Gastrocnemius medialis (tissue), 4 donors: ENCODE measurements at places on chromosomes 3 and 15. TPM values are rescaled to one million over a fixed set of nuclear protein-coding genes. Genes with fewer than 3 reads are reported as not detected.

GRCh38 chr3:71466483-71466882 lies 117.0 kb downstream of the FOXP1 start:
- H3K27me3 ChIP-seq: no peaks in the 10 kb centered on the region
- H3K4me1 ChIP-seq: peaks cover 3% of the 10 kb centered on the region
- H3K27ac ChIP-seq: no peak overlapping the region
- no peak overlapping the region for H3K4me3 ChIP-seq
- DNase-seq: no peak
- H3K36me3 ChIP-seq: no peaks in the 10 kb centered on the region

DNA sequence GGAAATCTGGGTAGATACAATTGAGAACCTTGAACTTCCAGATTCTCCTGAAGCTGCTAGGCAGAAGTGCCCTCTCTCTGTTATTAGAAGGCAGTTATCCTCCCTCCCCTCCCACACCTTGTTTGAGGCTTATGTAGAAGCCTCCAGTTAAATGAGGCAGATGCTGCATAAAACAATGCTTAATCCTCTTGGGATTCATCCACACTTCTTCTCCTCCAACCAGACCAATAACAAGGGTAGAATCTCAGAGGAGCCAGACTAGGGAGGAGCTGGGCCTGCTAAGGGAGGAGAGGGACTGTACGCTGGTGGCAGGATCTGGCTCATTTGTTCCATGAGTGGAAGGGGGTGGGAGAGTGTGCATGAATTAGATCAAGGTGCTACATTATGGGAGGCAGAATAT lies 88.3 kb upstream of the PRR23C start:
- no peak for DNase-seq
- H3K27ac ChIP-seq: no peak overlapping the region
- H3K27me3 ChIP-seq: no peaks in the 10 kb centered on the region
- no peaks in the 10 kb centered on the region for H3K4me1 ChIP-seq

DNA sequence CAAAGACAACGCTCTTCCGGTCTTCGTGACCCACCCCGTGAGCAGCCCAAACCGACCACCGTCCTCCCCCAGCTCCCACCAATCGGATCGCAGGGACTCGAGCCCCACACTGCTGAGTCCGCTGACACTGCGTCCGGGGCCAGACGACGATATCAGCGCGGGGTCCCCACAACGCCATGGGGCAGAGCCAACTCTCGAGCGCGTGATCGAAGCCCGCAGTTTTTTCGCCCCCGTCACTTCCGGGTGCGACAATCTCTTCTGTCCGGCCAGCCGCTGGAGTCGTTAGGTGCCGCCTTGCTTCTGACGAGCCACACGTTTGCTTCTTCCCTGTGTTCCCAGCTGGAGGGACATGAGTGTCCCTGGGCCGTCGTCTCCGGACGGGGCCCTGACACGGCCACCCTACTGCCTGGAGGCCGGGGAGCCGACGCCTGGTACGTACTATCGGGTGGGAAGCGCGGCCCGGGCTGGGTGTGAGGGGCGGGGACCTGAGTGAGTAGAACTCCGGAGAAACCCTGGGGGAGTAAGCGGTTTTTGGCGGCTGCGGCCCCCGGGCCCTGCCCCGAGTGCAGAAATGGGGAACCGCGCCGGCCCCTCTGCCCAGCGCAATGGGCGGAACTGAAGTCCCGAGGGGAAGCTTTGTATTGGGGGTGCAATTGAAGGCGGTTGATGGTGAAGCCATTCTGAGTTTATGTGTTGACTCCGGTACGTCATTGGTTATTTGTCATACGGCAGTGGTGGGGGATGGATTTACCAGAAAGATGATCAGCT lies at the start of gene BLOC1S6:
Gene BLOC1S6 (plus strand): TSS at position 285 of the 768 bp plus-strand sequence. CDS start 65 bp downstream, at position 350.
- peak within 1 kb of the TSS; percentile 87 for H3K4me3 ChIP-seq
- no peaks in the 10 kb centered on the region for H3K27me3 ChIP-seq
- peak within 1 kb of the TSS; percentile 100 for H3K27ac ChIP-seq
- H3K4me1 ChIP-seq: peaks cover 33% of the 10 kb centered on the region

- no peak for DNase-seq
- H3K4me3 ChIP-seq: no peak overlapping the region
- H3K36me3 ChIP-seq: no peaks in the 10 kb centered on the region
- H3K27me3 ChIP-seq: no peaks in the 10 kb centered on the region
- H3K4me1 ChIP-seq: peaks cover 39% of the 10 kb centered on the region
- peak overlapping the region; percentile 52 for H3K27ac ChIP-seq
Measured at GRCh38 chr3:188169830-188170455, 16.0 kb downstream of the LPP start.

DNA sequence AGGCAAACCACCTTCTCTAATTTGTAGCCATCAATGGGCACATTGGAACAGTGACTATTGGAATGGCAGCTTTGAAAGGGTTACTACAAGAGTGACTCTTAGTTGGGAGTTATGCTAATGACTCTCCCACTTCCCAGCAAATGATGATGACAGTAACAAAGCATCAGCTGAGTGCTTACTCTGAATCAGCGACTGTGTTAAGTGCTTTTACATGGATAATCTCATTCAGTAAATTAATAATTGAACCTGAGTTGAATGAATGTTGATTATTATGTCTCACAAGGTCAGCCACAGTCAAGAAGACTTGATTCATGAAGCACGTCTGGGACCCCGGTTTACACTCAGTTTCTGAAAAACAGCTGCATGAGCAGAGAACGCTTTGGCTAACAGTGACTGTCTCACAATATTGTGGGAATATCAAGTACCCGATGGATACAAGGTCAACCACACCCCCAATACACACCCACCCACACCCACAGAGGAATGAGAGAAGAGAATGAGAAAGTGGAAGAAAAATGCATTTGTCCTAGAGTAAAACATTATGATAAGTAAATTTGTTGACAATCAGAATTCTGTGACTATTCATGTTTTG lies 242.0 kb upstream of the FEZF2 start:
- no peaks in the 10 kb centered on the region for H3K36me3 ChIP-seq
- H3K4me1 ChIP-seq: no peaks in the 10 kb centered on the region
- no peak overlapping the region for H3K27ac ChIP-seq
- H3K4me3 ChIP-seq: no peak overlapping the region
- no peaks in the 10 kb centered on the region for H3K27me3 ChIP-seq

DNA sequence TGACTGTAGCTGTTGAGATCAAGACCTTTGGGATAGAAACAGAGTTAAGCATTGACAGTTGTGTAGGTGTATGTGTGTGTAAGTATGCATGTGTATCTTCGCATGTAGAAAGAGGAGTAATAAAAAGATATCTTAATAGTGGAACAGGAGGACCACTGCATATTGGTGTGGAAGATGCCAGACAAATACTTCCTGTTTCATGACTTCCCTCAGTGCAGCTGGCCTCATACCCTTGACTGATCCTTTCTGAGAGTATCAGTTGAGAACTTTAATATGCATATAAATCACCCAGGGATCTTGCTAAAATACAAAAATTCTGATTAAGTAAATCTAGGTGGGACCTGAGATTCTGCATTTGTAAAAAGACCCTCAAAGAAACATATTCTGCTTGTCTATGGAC lies 8.5 kb upstream of the ZBED2 start:
- no peak overlapping the region for H3K4me3 ChIP-seq
- no peak overlapping the region for H3K27ac ChIP-seq
- H3K36me3 ChIP-seq: no peaks in the 10 kb centered on the region
- H3K27me3 ChIP-seq: no peaks in the 10 kb centered on the region
- DNase-seq: no peak

GRCh38 chr3:57062101-57062631 lies 1.7 kb downstream of the SPATA12 start:
- no peaks in the 10 kb centered on the region for H3K27me3 ChIP-seq
- no peak overlapping the region for H3K27ac ChIP-seq
- H3K4me1 ChIP-seq: no peaks in the 10 kb centered on the region
- H3K36me3 ChIP-seq: no peaks in the 10 kb centered on the region
- no peak for DNase-seq

DNA sequence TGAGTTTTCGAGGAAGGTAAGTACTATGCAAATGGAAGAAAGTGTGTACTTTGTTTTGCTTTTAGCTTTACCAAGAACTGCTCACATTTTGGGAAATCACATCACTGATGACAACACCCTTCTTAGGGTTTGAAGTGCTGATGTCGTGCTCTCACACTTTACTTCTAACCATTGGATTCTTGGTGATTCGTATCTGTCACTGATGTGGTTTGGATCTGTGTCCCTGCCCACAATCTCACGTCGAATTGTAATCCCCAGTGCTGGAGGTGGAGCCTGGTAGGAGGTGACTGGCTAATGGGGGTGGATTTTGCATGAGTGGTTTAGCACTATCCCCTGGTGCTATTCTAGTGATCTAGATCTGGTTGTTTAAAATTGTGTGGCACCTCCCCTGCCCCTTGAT lies 75.4 kb upstream of the RGMA start:
- H3K27me3 ChIP-seq: no peaks in the 10 kb centered on the region
- H3K4me1 ChIP-seq: no peaks in the 10 kb centered on the region
- H3K36me3 ChIP-seq: no peaks in the 10 kb centered on the region
- no peak overlapping the region for H3K4me3 ChIP-seq
- no peak for DNase-seq
- H3K27ac ChIP-seq: no peak overlapping the region

CCR8 gene
- total RNA-seq: not detected

DNA sequence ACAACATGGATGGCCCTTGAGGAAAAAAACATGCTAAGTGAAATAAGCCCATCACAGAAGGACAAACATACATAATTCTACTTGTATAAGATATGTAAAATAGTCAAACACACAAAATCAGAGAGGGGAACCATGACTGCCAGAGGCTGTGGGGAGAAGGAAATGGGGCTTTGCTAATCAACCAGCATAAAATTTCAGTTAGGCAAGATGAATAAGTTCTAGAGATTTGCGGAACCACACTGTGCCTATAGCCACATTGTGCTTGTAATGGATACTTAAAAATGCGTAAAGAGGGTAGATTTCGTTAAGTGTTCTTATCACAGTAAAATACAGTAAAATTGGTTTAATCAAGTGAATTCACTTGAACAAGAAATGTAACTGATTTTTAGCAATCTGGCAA lies 33.7 kb upstream of the SPTBN5 start:
- no peaks in the 10 kb centered on the region for H3K27me3 ChIP-seq
- peaks cover 62% of the 10 kb centered on the region for H3K4me1 ChIP-seq
- H3K4me3 ChIP-seq: no peak overlapping the region
- DNase-seq: no peak

MINAR1 gene
- total RNA-seq: 0.46 TPM

COL8A1 gene
- total RNA-seq: 2.2 TPM

DNA sequence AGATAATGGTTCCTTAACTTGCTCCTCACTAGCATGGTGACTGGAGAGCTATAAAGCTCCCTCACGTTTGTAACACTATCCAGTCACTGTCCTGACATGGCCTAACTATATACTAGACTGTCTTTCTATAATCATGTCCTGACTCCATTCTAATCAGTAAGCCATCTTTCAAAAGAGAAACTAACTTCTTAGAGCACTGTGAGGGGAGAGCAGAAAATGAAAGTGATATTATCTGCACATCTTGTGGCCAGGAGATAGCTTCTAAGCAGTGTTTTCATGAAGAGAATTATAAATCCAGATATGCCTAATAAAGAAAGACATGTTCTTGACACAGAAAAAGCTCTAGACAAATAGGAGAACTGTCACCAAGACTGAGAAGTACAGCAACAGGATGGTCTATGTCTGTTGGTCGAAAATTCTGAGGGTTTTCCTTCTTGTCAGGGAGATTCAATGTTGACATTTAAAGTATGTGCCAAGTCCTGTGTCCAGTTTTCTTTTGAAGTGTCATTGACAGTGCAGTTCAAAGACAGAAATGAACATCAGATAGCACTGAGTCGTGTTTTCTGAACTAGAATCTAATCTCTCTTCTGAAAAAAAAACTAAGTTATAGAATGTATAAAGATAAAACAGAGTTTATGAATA lies 230.6 kb upstream of the PEX5L start:
- no peak overlapping the region for H3K27ac ChIP-seq
- no peaks in the 10 kb centered on the region for H3K36me3 ChIP-seq
- H3K4me1 ChIP-seq: no peaks in the 10 kb centered on the region

DNA sequence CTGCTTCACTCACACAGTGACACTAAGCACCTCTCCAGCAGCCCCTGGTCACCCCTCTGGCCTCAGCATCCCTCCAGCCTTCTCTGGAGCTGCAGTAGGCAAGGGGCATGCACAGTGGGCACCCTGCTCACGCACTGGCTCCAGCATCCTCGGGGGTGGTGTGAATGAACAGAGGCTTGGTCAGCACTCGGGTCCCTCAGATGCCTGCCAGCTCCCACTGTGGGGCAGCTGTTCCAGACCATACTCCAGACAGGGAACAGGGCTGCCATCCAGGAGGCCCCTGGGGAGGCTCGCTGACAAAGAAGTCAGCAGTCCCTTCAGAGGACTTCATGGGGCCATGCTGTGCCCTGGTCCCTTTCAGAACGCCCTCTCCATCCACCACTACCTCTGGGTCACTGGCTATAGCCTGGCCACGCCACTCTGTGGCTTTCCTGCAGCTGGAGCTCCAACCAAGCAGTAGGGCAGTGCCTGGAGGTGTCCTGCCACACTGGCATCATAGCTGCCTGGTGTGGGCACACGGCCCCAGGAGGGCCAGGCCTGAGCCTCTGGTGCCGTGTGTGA lies 26.3 kb downstream of the ALS2CL start:
- H3K27me3 ChIP-seq: no peaks in the 10 kb centered on the region
- peaks cover 22% of the 10 kb centered on the region for H3K4me1 ChIP-seq
- H3K36me3 ChIP-seq: no peaks in the 10 kb centered on the region

LRRC49 gene
- total RNA-seq: 4.4 TPM

CCR4 gene
- total RNA-seq: 0.07 TPM

DNA sequence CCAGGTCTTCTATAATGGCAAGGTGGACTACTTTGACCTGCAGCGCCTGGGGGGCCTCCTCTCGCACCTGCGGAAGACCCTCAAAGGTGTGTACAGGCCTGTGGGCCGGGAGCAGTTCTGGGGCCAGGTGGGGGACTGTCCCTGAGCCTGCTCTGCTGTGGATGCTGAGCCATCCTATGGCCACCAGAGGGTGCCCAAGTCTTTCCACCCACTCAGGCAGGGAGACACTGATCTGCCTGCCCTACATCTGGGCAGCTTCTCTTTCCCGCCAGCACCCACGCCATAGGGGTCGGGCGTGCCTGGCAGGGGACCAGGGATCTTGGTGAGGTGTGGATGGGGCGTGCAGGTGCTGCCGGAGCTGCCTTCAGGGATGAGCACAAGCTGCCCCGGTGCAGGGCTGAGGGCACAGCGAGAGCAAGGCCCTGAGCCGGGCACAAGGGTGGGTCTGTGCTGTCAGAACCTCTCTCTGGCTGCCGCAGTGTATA lies 14.1 kb downstream of the RNF123 start:
- no peak overlapping the region for H3K4me3 ChIP-seq
- peak; percentile 75 for DNase-seq
- no peak overlapping the region for H3K27ac ChIP-seq
- H3K27me3 ChIP-seq: no peaks in the 10 kb centered on the region
- H3K36me3 ChIP-seq: peaks cover 74% of the 10 kb centered on the region

DNA sequence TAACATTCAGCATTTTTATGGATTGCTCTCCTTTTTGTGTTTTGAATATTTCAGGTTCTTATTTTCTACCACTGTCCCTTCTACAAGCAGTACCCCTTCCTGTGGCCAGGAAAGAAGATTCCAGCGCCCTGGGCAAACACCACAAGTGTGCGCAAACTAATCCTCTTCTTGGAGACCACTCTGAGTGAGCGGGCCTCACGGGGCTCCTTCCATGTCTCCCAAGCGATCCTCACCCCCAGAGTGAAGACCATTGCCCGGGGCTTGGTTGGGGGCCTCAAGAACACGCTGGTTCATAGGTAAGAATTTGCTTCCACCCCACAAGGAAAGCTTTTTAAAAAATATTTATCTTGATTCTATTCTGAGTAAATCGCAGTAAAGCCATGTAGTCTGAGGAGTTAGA lies 118.7 kb upstream of the ZBED2 start:
- no peak for DNase-seq
- peaks cover 3% of the 10 kb centered on the region for H3K4me1 ChIP-seq
